ENCODE measurements at places on chromosomes 2 and 18. TPM values are rescaled to one million over a fixed set of nuclear protein-coding genes. Genes with fewer than 3 reads are reported as not detected.

The B3GNT7 gene
- total RNA-seq, result 34.5 TPM

The TEKT4 gene
- total RNA-seq, result not detected

The CRYBA2 gene
- total RNA-seq, result 3.7 TPM

GRCh38 chr2:44650796-44651195 lies 289.0 kb downstream of the CAMKMT start:
- H3K27ac ChIP-seq, result no peak overlapping the region
- no peak overlapping the region for H3K4me3 ChIP-seq
- no peak for DNase-seq
- no peaks in the 10 kb centered on the region for H3K27me3 ChIP-seq
- no peaks in the 10 kb centered on the region for H3K36me3 ChIP-seq

DNA sequence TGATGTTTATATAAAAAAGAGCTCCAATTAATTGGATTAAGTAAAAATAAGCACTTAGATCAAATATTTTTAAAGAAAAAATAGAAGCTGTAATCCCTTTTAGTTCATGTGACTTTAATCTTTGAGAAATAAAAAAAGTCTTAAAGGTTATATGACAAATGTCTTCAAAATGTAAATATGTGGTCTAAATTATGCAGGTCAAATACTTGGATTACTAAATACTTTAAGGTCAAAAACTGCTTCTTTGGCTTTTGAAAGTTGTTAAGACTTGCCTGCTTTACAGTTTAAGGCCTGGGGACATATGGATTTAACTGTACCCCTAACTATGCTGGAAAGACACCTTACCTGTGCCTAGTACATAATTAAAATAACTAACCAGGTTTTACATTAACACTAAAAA lies 15.5 kb upstream of the PDK1 start:
- no peaks in the 10 kb centered on the region for H3K4me1 ChIP-seq
- H3K27me3 ChIP-seq, result no peaks in the 10 kb centered on the region
- no peak for DNase-seq
- no peaks in the 10 kb centered on the region for H3K36me3 ChIP-seq

The PJVK gene
- total RNA-seq, result 0.88 TPM

The CCDC150 gene
- total RNA-seq, result not detected

The SCYGR6 gene
- total RNA-seq, result not detected

DNA sequence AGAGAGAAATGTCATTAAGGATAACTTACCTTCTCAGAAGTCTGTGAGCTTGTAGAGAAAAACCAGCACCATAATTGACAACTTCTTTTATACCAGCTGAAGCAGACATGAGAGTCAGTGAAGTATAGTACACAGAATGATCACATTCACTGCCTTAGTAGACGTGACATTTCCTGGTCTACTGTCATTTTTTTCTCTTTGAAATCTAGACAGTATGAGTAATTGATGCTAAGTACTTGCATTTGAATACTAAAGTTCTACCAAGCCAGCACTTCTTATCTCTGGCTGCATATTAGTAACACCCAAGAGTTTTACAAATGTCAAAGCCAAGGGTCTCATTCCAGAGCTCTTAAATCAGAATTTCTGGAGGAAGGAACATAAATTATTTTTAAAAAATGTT lies 25.4 kb upstream of the ACADL start:
- no peaks in the 10 kb centered on the region for H3K27me3 ChIP-seq
- no peak overlapping the region for H3K4me3 ChIP-seq
- H3K4me1 ChIP-seq, result no peaks in the 10 kb centered on the region
- H3K27ac ChIP-seq, result no peak overlapping the region
- H3K36me3 ChIP-seq, result no peaks in the 10 kb centered on the region

DNA sequence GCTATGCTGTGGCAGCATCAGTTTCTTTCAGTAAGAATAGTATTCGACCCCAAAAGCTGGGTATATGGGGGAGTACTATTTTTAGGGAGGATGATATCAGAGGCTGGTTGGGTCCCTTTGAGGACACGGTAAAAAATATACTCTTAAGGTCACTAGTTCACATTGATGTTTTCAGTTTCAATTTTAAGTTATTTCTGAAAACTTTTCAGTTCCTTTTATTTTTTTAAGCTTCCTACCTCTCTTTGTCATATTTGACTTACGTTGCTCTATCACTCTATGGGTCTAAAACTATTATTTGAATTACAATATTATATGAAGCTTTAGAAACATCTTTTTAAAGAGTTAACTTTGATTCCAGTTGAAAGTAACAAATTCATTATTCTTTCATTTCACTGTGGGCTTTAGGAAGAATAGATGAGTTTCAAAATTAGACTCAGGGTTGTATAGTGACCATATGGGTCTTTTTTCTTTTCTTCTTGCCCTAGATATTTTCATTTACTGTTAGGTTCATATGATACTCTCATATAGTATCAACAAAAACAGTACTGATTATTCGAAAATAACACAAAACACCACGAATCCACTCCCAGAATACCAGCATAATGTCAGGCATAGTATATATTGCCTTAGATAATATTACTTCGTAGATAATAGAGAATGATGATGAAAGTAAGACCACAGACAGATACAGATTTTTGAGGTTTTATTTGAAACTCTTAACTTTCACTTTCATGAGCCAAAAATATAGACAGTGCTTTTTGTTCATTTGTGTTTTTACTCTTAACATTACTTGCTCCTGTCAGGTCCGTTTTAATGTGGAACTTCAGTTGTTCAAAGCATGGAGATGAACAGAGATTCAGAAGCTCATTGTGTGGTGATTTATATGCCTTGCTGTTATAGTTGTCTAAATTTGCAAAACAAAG lies 9.8 kb downstream of the RMDN2 start:
- H3K4me1 ChIP-seq, result no peaks in the 10 kb centered on the region
- no peak for DNase-seq
- H3K27ac ChIP-seq, result no peak overlapping the region
- no peaks in the 10 kb centered on the region for H3K36me3 ChIP-seq
- H3K27me3 ChIP-seq, result no peaks in the 10 kb centered on the region

The ABCG5 gene
- total RNA-seq, result not detected

GRCh38 chr2:126317790-126318431 lies 338.0 kb upstream of the GYPC start:
- DNase-seq, result no peak
- no peaks in the 10 kb centered on the region for H3K4me1 ChIP-seq
- no peaks in the 10 kb centered on the region for H3K36me3 ChIP-seq
- H3K4me3 ChIP-seq, result no peak overlapping the region
- H3K27ac ChIP-seq, result no peak overlapping the region

DNA sequence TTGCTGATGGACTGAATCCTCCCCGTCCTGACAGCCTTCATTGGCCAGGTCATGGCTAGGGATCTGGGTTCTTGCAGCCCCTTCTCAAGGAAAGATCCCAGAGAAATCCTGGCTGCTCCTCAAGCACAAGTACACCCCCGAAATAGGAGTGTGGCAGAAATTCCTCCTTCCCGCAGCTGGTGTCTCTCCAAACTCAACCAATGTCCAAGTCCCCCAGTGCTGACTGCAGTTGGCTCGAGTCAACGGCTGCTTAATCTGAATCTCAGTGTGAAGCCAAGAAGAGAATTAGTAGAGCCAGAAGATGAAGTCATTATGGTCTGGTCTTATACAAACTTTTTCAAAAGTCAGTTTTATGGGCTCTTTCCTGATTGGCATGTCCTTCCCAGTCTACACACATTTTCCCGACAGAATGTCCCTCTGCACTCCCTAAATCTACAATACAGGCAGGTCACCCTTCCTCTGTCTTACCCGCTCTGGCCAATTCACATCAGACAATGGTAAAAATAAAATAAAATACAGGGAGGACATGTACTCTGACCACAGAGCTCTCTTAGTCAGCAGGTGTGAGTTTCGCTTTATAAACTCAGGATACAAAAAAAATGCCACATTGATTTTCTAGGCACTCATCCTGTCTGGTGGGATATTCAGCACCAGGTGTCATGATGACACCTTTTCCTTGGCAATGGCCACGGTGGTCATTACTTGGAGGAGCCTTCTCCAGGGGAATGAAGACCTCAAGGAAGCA lies 76.9 kb upstream of the PAPOLG start:
- H3K27me3 ChIP-seq, result no peaks in the 10 kb centered on the region
- peaks cover 9% of the 10 kb centered on the region for H3K4me1 ChIP-seq
- H3K36me3 ChIP-seq, result no peaks in the 10 kb centered on the region
- H3K27ac ChIP-seq, result no peak overlapping the region

The RBM44 gene
- total RNA-seq, result 0.16 TPM

The UGT1A10 gene
- not detected for total RNA-seq

The AGXT gene
- not detected for total RNA-seq
